ENCODE measurements at places on chromosomes 4 and X. TPM values are rescaled to one million over a fixed set of nuclear protein-coding genes. Genes with fewer than 3 reads are reported as not detected.

The CEP44 gene
- total RNA-seq: 29.0 TPM

The G3BP2 gene
- total RNA-seq: 245 TPM

The PAGE5 gene
- not detected for total RNA-seq

The VCX3A gene
- not detected for total RNA-seq

The KDR gene
- 2.0 TPM for total RNA-seq

The PI4K2B gene
- total RNA-seq: 2.9 TPM

The AKAP14 gene
- not detected for total RNA-seq

The SH3RF1 gene
- total RNA-seq: 35.2 TPM

The GPRASP1 gene
- total RNA-seq: 9.8 TPM

The RNF150 gene
- total RNA-seq: 23.3 TPM

The SPANXC gene
- not detected for total RNA-seq

The CENPU gene
- total RNA-seq: 18.0 TPM

The MAGEC3 gene
- total RNA-seq: not detected

The RNF128 gene
- total RNA-seq: not detected

The WDR1 gene
- total RNA-seq: 161 TPM

The APOO gene
- 36.2 TPM for total RNA-seq

The RHOH gene
- not detected for total RNA-seq

The PDGFRA gene
- 14.1 TPM for total RNA-seq

The GPR101 gene
- total RNA-seq: not detected

GRCh38 chr4:77493829-77494551, 111.6 kb upstream of the CXCL13 start:
- DNase-seq: no peak

- no peak for DNase-seq
Measured at GRCh38 chr4:170729236-170729635, 639.5 kb upstream of the AADAT start.

- DNase-seq: no peak
Measured at GRCh38 chr4:89992744-89993143, 98.1 kb downstream of the MMRN1 start.

DNA sequence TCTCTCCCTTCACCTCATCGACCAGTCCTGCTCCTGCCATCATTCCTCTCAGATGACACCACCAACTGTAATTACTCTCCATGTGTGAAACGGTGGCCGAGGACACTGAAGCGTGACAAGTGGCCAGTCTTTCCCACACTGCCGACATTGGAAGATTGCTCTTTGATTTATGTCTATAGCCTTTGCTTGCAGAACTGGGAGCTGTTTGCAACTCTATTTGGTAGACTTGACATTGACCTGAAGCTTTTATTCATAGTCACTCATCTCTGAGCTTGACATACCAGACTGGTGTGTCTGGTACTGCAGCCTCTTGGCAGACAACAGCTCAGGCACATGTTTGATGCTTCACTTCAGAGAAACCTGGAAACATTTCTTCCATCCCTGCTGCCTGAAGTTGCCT, 121.8 kb upstream of the GALNT7 start:
- DNase-seq: no peak

- no peak for DNase-seq
Measured at GRCh38 chr4:30945586-30945985, 225.4 kb downstream of the PCDH7 start.

GRCh38 chrX:154979629-154980028, 42.9 kb downstream of the F8 start:
- DNase-seq: no peak

GRCh38 chrX:50430917-50431575, 39.6 kb downstream of the DGKK start:
- DNase-seq: no peak

DNA sequence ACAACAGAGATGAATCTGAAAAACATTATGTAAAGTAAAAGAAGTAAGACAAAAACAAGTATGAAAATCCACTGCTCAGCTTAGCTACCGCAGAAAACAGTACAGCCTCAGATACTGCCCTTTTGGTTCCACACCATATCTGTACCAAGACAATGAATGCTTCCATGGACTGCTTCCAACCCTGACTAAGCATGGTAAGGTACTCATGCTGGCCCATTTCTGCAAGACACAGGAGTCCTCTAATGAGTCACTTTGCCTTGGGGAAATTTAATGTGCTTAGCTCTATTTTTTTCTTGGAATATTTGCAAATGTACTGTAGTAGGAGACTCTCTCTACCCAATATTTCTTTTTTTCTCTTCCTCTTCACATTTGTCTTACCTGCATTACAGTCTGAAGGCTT, 931.7 kb upstream of the HS3ST1 start:
- no peak for DNase-seq

DNA sequence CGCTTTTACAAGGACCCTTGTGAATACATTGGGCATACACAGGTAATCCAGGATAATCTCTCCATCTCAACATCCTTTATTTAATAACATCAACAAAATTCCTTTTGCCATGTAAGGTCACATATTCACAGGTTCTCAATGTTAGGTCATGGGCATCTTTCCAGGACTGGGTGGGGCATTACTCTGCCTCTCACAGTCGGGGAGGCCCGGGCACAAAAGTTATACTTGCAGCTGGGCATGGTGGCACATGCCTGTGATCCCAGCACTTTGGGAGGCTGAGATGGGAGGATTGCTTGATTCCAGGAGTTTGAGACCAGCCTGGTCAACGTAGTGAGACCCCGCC, 93.7 kb upstream of the AP1S2 start:
- DNase-seq: no peak

GRCh38 chrX:80237072-80237471, 183.2 kb upstream of the TENT5D start:
- no peak for DNase-seq

- DNase-seq: no peak
Measured at GRCh38 chr4:116866106-116866505, 219.3 kb downstream of the TRAM1L1 start.

DNA sequence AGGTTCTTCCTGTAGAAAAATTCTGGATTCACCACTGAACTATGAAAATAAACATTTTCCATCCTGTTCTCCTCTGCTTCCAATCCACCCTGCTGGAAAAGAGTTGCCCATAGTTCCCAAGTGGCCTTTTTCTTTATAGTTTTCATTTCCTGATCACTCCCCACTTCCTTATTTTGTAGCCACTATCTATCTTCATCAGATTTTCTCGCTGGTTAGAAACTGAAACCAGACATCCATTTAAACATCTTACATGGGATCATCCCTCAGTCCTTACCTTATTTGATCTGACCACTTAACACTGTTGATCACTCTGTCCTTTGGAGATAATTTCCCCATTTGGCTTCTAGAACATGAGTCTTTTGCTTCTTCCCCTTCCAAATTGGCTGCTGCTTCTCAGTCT, 42.2 kb upstream of the SCOC start:
- no peak for DNase-seq

DNA sequence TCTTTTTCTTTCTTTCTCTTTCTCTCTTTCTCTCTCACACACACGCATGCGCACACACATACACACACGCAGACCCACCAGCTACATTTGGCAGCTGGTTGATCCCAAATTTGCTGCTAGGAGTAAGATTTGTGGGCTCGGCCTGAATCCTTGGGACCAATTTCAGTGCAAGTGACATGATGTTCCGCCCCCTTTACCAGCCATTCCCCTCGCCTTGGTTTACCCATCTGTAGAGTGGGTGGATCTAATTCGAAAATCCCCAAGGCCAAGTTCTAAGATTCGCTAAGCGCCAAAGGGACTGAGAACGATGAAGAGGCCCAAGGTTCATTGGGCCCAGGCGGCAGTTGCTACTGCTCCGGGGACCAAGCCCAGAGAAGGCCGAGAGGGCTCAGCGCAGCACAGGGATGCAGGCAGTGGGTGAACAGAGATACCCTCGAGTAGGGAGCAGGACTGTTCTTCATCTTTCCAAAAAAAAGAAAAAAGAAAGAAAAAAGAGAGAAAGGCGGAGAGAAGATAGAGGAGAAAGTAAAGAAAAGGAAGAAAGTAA, 5.8 kb downstream of the NKX3-2 start:
- no peak for DNase-seq

GRCh38 chr4:80918004-80918403, 112.5 kb upstream of the BMP3 start:
- no peak for DNase-seq

- peak; percentile 88 for DNase-seq
Measured at GRCh38 chrX:47321386-47321785, 49.0 kb upstream of the ZNF157 start.

DNA sequence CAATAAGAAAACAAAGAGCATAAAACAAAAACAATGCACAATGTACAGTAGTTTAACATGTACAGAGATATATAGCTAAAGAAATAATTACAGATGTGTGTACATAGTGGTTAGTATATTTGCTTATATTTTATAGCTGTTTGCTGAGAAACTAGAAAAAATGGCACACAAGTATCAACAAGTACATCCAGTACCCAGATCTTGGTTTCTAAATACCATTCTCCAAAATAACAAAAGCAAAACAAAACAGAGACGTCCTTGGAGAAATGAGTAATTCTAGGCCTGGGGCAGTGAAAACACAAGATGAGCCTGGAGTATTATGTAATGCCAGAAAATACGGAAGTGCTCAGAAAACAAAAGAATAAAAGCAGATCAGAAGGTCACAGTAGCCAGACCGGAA, 189.6 kb downstream of the TMEM47 start:
- DNase-seq: no peak

DNA sequence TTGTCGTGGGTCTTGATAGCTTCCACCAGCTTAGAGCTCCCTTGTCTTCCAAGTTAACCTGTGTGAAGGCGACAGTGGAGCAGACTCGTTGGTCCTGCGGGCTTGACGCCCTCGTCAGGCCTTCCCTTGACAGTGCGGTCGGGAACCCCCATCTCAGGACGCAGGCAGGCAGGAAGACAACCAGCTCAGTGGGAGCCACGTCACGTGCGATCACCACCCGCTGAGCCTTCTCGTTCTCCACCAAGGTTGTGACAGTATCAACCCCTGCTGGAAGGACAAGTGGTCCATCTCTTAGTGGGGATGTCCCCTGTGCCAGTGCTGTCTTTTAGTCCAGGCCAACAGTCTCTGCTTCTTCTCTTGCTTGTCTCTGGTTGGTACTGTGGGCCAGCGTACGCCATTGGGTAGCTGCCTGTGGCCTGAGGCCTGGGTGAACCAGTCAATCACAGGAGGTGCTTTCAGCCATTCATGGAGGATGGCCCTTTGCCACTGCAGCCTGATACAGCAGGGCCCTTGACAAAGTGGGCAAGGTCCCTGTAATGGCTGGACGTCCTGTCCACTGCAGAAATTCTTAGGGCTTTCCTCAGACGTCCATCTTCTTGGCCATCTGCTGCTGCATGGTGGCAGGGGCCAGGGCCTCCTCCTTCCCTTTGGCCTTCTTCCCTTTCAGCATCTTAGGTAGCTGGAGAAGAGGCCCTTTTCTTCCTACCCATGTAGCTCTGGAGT, 31.4 kb downstream of the RGS12 start:
- DNase-seq: no peak

DNA sequence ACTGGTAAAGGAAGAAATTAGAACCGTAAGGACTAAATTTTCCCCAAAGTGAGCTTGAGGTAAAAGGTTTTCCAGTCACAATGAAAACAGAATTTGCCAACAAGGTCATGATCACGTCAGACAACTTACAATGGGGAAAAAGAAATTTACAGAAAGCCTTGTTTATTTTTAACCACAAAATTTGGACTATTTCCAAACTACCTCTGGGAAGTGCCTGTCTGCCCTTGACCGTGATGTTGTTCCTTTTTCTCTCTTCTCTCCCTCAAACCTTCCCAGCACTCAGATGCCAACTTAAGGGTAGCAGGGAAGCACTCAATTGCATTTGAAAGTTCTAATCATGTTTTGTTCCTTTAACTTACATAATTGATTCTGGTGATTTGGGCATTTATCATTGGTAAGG, 32.5 kb downstream of the MEPE start:
- DNase-seq: no peak

DNA sequence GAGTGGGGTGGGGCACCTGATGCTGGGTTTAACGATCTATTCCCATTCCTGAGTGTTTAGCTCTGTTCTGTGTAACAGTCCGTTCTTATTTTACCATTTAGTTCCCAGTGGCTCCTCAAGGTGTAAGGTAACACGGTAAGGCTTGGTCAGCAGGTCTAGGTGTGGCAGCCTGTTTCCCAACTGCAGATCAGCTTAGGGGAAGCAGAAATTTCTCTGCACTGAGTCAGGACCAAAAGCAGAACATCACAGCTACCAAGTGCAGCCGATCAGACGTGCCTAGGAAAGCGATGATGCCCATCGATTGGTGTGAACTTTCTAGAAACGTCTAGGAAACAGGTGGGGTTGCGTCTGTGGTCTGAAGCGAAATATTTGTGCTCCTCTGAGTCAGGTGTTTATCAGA, 240.1 kb downstream of the STIM2 start:
- DNase-seq: no peak

- DNase-seq: no peak
Measured at GRCh38 chrX:106139048-106139447, 29.1 kb upstream of the PWWP3B start.

DNA sequence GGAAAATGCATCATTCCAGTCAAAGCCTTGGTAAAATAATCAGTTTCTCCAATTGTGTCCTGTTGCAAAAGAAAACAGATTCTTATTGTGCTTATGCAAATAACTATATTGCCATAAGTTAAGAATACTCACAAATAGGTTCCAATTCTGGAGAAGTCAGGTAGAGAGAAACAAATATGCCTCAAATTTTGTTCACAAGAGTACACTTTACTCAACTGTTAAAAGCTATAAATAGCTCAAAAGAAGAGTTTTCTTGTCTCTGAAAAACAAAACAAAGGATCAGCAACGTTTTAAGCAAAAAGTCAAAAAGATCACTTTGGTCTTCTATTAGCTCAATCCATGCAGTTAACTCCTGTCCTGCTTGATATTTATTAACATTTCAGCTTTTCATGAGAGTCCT, 21.9 kb downstream of the SYTL5 start:
- no peak for DNase-seq

DNA sequence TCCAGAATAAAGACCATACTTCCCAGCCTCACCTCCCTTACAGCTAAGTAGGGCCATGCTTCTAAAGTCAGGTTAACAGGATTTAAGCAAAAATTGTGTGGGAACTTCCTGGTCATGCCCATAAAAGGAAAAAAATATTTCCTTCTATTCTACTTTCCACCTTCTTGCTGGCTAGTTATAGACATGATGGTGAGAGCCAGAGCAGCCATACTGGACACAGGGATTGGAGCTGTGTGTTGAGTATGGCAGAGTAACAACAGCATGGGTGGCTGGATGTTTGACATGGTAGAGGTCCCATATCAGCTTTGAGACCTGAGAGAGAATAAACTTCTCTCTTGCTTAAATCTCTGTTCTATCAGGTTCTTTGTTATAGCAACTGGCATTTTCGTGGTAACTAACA, 15.1 kb upstream of the CBR4 start:
- DNase-seq: no peak

- no peak for DNase-seq
Measured at GRCh38 chr4:70496231-70496630, 22.1 kb upstream of the AMTN start.

- no peak for DNase-seq
Measured at GRCh38 chr4:168771251-168771650, 238.8 kb downstream of the CBR4 start.

- DNase-seq: no peak
Measured at GRCh38 chr4:87025614-87026041, 90.8 kb downstream of the AFF1 start.

- DNase-seq: no peak
Measured at GRCh38 chr4:138251938-138252337, 9.8 kb upstream of the SLC7A11 start.
